H1 (cell line): ENCODE measurements at places on chromosomes 13 and 19. TPM values are rescaled to one million over a fixed set of nuclear protein-coding genes. Genes with fewer than 3 reads are reported as not detected.

Gene PRODH2
- not detected in 2 replicates for total RNA-seq

DNA sequence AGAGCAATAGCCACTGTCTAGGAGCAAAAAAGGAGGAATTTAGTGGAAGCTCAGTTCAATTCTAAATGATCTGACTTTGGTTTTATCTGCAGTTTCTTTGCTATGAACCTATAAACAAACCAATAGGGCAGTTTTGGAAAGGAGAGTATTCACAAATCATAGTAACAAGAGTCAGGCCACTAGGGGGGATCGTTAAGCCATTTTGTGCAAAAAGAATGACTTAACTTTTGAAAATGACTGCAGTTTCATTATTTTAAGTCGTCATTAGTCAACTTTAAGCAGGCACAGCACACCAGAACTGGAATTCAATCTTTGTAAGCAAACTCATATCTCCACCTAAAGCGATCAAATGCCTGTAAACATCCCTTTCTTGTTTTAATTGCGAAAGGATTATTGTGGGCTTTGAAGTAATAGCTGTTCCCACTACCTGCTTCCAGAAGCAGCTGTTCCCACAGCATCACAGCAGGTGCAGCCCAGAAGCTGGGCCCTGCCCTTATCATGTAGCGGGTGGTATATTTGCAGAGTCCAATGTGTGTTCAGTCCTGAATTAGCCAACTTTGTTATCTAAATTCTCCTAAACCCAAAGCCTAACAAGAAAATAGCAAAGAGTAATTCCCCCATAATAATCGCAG, 51.5 kb downstream of the SOX21 start:
- no peak for DNase-seq

DNA sequence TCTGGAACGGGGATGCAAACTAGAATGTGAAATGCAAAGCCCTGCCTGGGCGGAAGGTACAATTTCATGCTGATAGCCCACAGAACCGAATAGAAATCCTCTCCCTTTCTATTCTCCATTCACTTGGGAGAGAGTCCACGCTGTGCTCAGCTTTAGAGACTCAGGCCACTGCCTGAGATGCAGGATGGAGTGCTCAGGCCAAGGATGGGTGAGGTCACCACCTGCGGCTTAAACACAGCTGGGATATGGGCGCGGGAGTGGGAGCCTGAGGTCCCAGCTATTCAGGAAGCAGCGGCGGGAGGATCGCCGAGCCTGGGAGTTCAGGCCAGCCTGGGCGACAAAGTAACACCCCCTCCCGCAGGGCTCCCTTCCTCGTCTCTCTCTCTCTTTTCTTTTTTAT, 446 bp upstream of the ZNF83 start:
- DNase-seq, result no peak

DNA sequence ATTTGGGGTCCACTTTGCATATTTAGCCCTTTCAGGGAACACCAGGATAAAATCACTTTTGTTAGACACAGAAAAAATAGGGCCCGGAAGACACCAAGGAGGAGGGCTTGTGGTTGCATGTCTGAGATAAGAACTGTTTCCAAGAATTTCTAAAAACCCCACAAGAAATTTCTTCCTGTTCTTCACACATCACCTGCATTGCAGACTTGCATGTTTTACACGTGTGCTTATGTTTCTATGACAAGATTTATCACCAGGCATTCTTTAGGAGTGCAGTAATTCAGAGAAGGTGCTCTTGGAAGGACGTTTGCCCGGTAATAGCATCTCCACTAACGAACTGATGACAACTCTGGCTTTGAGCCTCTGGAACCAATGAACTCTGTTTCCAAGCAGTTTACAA, 7.1 kb upstream of the ACTL9 start:
- no peak for DNase-seq

GRCh38 chr13:55660851-55661250, 1479.9 kb upstream of the PRR20A start:
- DNase-seq, result no peak

DNA sequence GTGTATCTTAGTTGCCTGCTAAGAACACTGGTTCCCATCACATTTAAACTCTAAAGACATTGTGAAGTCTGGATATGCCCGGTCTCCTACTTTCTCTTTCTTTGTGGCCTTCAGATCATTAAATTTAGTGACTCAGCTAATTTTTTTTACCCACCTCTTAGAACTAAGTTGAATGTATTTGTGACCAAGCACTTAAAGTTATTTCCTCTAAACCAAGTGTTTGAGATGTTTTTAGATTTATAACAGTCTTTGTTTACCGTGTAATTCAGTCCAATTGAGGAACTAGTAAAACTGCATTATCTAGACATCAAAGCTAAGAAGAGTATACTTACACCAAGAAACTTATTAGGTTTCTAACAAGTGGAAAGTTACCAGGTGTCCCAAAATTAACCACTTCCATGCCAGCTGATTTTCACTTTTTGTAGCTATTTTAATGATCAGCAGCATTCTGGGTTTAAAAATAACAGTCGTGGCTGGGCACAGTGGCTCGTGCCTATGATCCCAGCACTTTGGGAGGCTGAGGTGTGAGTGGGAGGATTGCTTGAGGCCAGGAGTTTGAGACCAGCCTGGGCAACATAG, 53.1 kb downstream of the ARHGAP35 start:
- no peak for DNase-seq

- no peak for DNase-seq
Observed at GRCh38 chr19:20351244-20351643, 184.2 kb downstream of the ZNF486 start.

Gene CEACAM1
- total RNA-seq, result 1.8 and 2.0 TPM in 2 replicates

DNA sequence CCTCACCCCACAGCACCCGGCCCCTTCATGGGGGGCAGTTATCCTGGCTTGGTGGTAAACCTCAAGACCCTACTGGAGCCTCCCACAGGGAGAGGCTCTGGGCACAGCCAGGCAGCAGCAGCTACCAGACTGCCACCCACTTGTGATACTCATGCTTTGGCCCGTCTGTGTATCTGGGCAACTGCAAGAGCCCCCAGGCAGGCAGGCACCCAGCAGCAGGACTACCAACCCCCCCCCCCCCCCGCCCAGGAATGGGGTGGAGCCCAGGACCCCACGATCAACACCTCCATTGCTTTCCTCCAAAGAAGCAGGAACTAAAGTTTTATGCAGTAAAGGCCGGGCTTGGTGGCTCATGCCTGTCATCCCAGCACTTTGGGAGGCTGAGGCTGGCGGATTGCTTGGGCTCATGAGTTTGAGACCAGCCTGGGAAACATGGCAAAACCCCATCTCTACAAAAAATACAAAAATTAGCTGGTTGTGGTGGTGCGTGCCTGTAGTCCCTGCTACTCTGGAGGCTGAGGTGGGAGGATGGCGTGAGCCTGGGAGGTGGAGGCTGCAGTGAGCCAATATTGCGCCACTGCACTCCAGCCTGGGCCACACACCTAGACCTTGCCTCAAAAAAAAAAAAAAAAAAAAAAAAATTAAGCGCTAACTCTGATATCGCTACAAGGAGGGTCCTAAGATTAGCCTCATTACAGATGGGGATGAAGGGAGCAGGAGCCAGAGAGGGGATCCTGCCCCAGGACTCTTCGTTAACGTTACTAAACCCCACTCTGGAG, 1.1 kb upstream of the LYL1 start:
- DNase-seq, result no peak

DNA sequence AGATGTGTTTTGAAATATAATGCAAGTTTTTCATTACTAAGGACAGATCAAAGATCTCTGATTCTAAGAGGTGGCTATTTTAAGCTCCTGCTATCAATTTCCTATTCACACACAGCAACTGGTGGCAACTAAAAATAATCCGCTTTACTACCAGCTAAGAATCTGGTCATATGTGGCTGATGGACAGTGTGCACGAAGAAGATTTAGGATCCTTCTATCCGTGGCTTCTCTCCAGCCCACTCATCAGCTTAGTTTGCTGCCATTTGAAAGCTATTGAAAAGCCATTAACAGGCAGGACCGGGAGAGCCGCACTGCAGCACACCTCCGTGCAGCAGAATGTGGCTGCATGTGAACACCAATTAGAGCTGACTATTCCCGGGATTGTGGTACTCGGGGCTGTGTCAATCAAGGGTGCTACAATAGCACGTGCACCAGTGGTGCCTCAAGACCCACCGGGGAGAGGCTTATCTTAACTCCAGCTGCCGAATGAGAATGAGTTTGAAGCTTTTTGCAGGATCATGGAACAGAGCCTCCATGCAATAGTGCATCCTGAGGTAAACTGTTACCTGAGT, at the start of gene MYO16:
Gene MYO16, plus strand, starts transcription at position 431 of the 572 bp plus-strand sequence. CDS start 234 bp downstream, outside the sequence.
- DNase-seq, result no peak

Gene SPTBN4
- 1.9 and 3.4 TPM in 2 replicates for total RNA-seq

DNA sequence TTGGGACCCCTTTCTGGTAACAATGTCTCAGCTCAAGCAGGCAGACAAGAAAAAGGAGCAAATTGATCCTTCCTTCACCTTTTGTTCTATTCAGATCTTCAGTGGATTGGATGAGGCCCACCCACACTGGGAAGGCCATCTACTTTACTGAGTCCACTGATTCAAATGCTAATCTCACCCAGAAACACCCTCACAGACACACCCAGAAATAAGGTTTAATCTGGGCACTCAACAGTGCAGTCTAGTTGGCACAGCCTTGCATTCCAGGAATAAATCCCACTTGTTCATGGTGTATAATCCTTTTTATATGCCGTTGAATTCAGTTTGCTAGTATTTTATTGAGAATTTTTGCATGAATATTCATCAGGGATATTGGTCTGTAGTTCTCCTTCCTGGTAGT, 148.4 kb downstream of the COG6 start:
- DNase-seq, result no peak

Gene SLITRK1
- 3.4 TPM in 2 replicates for total RNA-seq

Gene CTXN1
- total RNA-seq, result 58.0 and 64.5 TPM in 2 replicates

Gene FUT6
- total RNA-seq, result not detected in 2 replicates

- no peak for DNase-seq
Observed at GRCh38 chr13:113992276-113993005, 18.6 kb upstream of the C13orf46 start.

DNA sequence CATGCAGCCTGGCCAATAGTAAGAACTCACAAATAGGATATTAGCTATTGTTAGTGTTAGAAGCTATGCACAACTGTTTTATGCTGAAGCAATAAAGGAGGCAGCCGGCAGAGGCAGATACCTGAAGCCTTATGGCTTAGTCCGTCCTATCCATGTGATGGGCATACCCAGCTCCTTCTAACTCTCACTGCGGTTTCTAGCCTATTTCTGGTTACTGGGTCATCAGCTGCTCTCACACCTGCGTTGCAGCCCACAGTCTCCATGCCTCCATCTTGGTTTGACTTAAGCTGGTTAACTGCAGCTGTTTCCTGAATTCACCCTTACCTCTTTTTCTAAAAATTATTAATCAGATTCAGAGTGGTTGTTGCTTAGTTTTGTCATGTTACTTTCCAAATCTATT, 40.5 kb upstream of the CNMD start:
- DNase-seq, result no peak

GRCh38 chr13:80599765-80600164, 258.8 kb upstream of the SPRY2 start:
- no peak for DNase-seq

- no peak for DNase-seq
Observed at GRCh38 chr19:52778811-52779210, 7.8 kb downstream of the ZNF600 start.

GRCh38 chr13:67351909-67352308, 121.8 kb upstream of the PCDH9 start:
- DNase-seq, result no peak

- no peak for DNase-seq
Observed at GRCh38 chr13:34371645-34372395, 553.9 kb downstream of the RFC3 start.

Gene SPIB
- total RNA-seq, result 9.6 and 11.1 TPM in 2 replicates

Gene HNRNPL
- 711 and 779 TPM in 2 replicates for total RNA-seq

GRCh38 chr19:2443785-2444182, 13.0 kb downstream of the LMNB2 start:
- DNase-seq, result no peak
